ENCODE measurements at places on chromosomes 12 and 14.

GRCh38 chr12:8946733-8947132 is 2.7 kb downstream of the M6PR start:
- no peak for DNase-seq

- no peak for DNase-seq
These were observed 42.9 kb downstream of the INSM2 start for GRCh38 chr14:35576856-35577255.

- no peak for DNase-seq
These were observed 74.4 kb downstream of the SLC24A4 start for GRCh38 chr14:92397150-92397952.

DNA sequence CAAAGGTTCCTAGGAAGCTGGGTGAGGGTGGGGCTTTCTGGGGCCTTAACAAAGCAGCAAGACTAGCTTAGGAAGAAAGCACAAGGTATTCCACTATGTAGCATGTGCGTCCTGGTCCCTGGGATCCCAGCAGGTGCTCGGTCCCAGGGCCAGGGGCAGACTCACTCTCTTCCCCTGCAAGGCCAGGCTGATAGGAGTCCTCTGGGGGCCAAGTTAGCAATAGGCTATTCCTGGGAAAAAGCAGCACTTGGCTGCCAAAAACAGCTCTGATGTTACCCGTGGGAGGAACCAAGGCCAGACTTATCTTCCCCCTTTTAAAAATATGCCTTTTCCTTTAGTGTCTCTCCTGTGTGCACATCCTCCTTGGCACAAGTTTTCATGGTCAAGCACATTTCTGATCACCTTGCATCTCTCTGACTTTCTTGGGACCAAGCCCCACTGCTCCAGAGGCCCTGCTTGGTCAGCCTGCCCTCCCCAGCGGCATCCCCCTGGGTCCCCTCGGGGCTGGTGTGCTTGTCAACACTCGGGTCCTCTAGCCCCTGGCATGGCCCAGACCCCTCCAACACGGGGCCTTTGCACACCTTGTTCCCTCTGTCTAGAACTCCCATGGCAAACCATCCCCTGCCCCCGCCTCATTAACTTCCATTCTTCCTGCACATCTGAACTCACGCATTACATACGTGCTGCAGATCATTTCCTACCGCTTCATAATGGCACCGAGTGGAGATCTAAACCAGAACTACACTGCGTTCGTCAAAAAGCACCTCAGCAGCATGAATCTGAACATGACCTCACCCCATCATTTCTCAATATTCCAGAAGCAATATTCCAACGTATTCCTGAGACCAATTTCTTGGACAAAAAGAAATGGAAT is 21.9 kb downstream of the CCDC92 start:
- no peak for DNase-seq

GRCh38 chr14:104366931-104367865 is 212.4 kb upstream of the C14orf180 start:
- no peak for DNase-seq
